Activated CD8-positive, alpha-beta T cell treated with anti-CD3 and anti-CD28 coated beads, Interleukin-2, amount 10 ng/mL, durations not matched to agents 7 days and 5 days (primary cell): ENCODE measurements at places on chromosomes 11 and 22.
A peak's percentile ranks its signal among the peaks of the same experiment; 100 is the strongest.

- DNase-seq = no peak
These were observed 46.8 kb downstream of the APIP start for GRCh38 chr11:34869425-34869824.

GRCh38 chr22:26806445-26807175, 149.2 kb downstream of the MIAT start:
- DNase-seq = no peak

GRCh38 chr11:62337303-62338181, at the start of gene ASRGL1:
Gene ASRGL1, plus strand, starts transcription at chr11:62337448. Its CDS starts 530 bp downstream, at chr11:62337978.
- DNase-seq = peak; percentile 83

- no peak for DNase-seq
These were observed 4.2 kb downstream of the SGSM1 start for GRCh38 chr22:24810043-24810749.

GRCh38 chr11:61707574-61707973, 27.4 kb downstream of the DAGLA start:
- no peak for DNase-seq

GRCh38 chr22:19122143-19122751, at the start of gene DGCR2:
Gene DGCR2, minus strand, starts transcription at chr22:19122412. Its CDS starts 206 bp downstream, at chr22:19122206.
- DNase-seq = peak; percentile 96

DNA sequence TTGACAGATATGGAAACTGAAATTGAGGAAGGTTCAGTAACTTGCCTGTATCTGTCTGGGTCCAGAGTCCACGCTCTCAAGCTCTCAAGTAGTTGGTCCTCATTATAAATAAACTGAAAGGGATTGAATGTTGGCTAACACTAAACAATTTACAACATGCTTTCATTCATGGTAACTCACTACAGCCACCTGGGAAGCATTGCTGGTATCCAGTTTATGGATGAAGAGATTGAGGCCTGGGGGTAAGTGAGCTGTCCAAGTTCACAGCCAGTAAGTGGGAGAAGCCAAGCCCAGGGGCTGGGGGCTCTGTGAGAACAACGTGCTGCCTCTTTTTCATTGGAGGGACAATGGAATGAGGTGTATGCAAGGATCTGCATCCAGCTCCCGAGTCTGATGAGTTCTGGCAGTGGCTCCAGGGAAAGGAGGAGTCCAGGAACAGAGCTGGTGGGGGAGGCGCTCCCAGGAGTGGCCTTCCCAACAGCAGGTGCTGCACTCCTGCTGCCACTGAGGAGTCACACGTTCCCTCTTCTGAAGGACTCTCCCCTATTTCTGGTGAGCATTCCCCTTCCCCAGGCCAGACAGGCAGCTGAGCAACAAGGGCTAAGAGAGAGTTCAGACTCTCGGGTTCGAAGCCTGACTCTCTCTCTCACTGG, 175.8 kb downstream of the CSNK2A3 start:
- DNase-seq = no peak
